Activated CD4-positive, alpha-beta memory T cell treated with anti-CD3 and anti-CD28 coated beads, Interleukin-2, amount 10 ng/mL, durations not matched to agents 7 days and 5 days (primary cell): ENCODE measurements at places on chromosomes 1 and 21. TPM values are rescaled to one million over a fixed set of nuclear protein-coding genes. Genes with fewer than 3 reads are reported as not detected.
A peak's percentile ranks its signal among the peaks of the same experiment; 100 is the strongest.

GRCh38 chr1:32881871-32882850 is 4.1 kb upstream of the HPCA start:
- peaks cover 39% of the 10 kb centered on the region for H3K27me3 ChIP-seq
- DNase-seq: no peak
- H3K27ac ChIP-seq: no peak overlapping the region
- H3K36me3 ChIP-seq: no peaks in the 10 kb centered on the region

- H3K27me3 ChIP-seq: no peaks in the 10 kb centered on the region
- DNase-seq: no peak
- no peak overlapping the region for H3K27ac ChIP-seq
- H3K36me3 ChIP-seq: peaks cover 62% of the 10 kb centered on the region
- H3K4me3 ChIP-seq: no peak overlapping the region
Measured at GRCh38 chr1:37540036-37540785, 13.9 kb downstream of the SNIP1 start.

DNA sequence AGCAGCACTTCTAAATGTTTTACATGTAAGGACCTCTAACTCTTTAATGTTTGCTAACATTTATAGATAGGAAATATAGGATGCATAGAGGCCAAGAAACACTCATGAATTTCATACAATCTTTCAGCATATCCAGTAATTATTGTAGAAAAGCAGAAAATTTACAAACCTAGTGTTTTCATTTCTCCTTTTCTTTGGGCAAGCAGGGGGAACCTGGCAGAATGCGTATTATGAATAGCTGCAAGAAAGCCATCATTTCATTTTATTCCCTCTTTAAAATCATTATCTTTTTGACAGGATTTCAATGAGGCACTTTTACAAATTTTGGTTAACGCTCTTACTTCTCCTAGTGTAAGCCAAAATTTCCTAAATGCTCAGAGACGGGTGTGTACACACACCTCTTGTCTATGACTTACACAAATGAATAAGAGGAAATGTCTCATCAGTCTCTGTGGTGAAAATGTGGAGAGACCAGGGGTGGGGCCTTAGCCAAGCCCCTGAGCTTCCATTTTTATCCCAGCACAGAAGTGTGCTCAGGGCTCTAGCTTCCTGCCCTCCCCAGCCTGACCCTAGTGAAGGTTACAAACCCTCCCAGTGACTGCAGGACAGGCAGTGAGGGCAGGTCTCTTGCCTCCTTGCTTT is 91.6 kb downstream of the LRRC8C start:
- H3K27ac ChIP-seq: peak overlapping the region; percentile 90
- H3K4me1 ChIP-seq: peaks cover 96% of the 10 kb centered on the region
- H3K27me3 ChIP-seq: no peaks in the 10 kb centered on the region
- peak overlapping the region; percentile 9 for H3K4me3 ChIP-seq
- peaks cover 77% of the 10 kb centered on the region for H3K36me3 ChIP-seq

- no peaks in the 10 kb centered on the region for H3K36me3 ChIP-seq
- no peak overlapping the region for H3K27ac ChIP-seq
- H3K4me1 ChIP-seq: peaks cover 52% of the 10 kb centered on the region
- H3K4me3 ChIP-seq: no peak overlapping the region
- DNase-seq: no peak
- no peaks in the 10 kb centered on the region for H3K27me3 ChIP-seq
Measured at GRCh38 chr1:202167708-202168415, 7.5 kb upstream of the PTPN7 start.

GRCh38 chr1:207787776-207788175 is 35.9 kb downstream of the CD46 start:
- no peak overlapping the region for H3K27ac ChIP-seq
- DNase-seq: no peak
- peaks cover 36% of the 10 kb centered on the region for H3K36me3 ChIP-seq
- no peaks in the 10 kb centered on the region for H3K4me1 ChIP-seq
- no peaks in the 10 kb centered on the region for H3K27me3 ChIP-seq

GRCh38 chr1:84997667-84998600 is 1.0 kb upstream of the MCOLN2 start:
- H3K36me3 ChIP-seq: peaks cover 18% of the 10 kb centered on the region
- H3K4me1 ChIP-seq: peaks cover 42% of the 10 kb centered on the region
- no peak for DNase-seq
- H3K27me3 ChIP-seq: peaks cover 26% of the 10 kb centered on the region
- H3K4me3 ChIP-seq: peak overlapping the region; percentile 79
- H3K27ac ChIP-seq: peak overlapping the region; percentile 67

The LDLRAD2 gene
- total RNA-seq: not detected

The NKAIN1 gene
- total RNA-seq: not detected
